Breast epithelium (tissue), 4 donors: ENCODE measurements at places on chromosomes 16 and 17. TPM values are rescaled to one million over a fixed set of nuclear protein-coding genes. Genes with fewer than 3 reads are reported as not detected.
A peak's percentile ranks its signal among the peaks of the same experiment; 100 is the strongest.

Gene GUCY2D
- total RNA-seq = not detected

Gene CYB5D1
- total RNA-seq = 8.2 TPM

Gene RBFOX1
- not detected for total RNA-seq

Gene RRAD
- total RNA-seq = 7.7 TPM

Gene FBXO39
- total RNA-seq = not detected

Gene KRT38
- total RNA-seq = not detected

- H3K27ac ChIP-seq = no peak overlapping the region
- DNase-seq = no peak
- no peaks in the 10 kb centered on the region for H3K4me1 ChIP-seq
- no peak overlapping the region for H3K4me3 ChIP-seq
Measured at GRCh38 chr16:51138178-51138577, 12.9 kb downstream of the SALL1 start.

DNA sequence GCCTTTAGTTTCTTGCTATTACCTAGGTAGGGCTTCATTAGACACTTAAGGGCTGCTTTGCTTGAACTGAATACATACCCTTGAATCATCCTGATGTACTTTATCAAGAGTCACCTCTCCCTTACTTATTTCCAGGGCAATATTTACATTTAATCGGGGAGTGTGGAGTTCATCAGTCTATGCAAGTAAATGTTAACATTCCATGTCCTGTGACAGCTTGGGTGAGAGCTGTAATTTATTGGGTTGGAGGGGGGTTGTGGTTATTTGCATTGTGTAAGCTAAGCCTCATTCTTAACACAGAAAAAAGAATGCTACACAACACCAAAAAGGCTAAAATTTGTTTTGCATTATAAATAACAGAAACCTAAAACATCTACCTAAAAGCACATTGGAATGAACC lies 16.7 kb downstream of the KCNJ16 start:
- no peak overlapping the region for H3K4me3 ChIP-seq
- H3K36me3 ChIP-seq = no peaks in the 10 kb centered on the region
- no peaks in the 10 kb centered on the region for H3K27me3 ChIP-seq
- no peak overlapping the region for H3K27ac ChIP-seq
- no peaks in the 10 kb centered on the region for H3K4me1 ChIP-seq

DNA sequence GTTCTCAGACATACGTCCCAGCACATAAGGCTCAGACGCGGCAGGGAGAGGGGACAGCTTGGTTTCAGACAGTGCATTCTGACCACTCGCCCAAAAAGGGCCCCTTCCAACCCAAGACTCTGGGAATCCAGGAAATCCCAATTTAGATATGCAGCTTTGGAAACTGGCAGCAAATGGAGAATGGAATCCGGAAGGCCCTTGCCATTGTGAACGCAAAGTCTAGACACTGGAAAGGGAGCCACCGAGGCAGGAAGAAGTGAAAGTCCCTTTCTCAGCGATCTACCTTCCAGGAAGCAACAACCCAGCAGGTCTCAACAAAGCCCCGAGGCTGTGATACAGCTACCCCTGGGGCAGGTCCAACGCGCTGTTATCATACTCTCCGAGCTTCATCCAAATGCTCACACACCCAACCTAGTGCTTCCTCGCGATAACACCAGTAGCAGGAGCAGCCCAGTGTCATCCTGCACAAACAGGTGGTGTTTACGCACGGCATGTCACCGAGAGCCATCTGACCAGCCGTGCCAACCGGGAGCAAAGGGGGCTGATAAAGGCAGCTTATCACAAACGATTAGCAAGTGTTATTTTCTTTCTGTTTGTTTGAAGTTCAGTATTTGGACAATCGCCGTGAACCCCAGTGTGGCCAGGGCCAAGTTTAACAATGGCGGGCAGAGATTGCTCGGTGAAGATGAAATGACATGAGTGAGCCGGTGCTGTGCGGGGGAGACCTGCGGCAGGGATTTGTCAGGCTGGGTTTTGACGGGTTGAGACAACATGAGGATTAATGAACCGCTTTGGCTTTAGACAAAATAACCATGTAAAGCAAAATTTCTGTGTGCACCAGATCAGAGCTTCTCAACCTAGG lies 240.6 kb downstream of the FOXL1 start:
- no peaks in the 10 kb centered on the region for H3K36me3 ChIP-seq
- no peak overlapping the region for H3K4me3 ChIP-seq
- DNase-seq = no peak
- no peaks in the 10 kb centered on the region for H3K4me1 ChIP-seq

DNA sequence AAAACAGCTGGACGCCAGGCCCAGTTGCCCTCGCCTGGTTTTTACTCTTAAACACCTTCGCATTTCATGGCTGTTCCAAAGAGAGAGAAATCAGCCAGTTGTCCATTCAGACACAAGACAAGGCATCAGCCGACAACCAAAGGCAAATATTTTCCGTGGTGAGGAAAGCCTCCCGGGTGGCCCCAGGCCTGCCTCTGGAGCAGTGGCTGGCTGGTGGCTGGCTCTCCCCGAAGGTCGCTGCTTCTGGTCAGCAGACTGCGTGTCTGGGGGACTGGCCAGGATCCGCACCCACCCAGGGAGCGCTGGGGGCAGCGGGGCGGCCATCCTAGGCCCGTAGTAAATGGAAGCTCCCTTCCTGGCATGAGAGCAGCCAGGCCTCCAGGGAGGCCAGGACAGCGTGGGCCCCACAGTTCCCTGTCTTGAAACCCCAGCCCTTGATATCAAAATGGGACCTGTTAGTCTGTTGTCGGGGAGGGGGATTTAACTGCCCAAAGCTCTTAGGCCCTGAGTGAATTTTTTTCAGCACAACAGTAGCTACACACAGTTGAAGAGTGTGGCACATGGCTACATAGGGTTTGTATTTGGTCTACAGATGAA lies 57.7 kb downstream of the SREBF1 start:
- H3K27ac ChIP-seq = peak overlapping the region; percentile 90
- H3K27me3 ChIP-seq = no peaks in the 10 kb centered on the region
- no peak for DNase-seq
- H3K36me3 ChIP-seq = no peaks in the 10 kb centered on the region
- no peak overlapping the region for H3K4me3 ChIP-seq
- H3K4me1 ChIP-seq = peaks cover 16% of the 10 kb centered on the region

DNA sequence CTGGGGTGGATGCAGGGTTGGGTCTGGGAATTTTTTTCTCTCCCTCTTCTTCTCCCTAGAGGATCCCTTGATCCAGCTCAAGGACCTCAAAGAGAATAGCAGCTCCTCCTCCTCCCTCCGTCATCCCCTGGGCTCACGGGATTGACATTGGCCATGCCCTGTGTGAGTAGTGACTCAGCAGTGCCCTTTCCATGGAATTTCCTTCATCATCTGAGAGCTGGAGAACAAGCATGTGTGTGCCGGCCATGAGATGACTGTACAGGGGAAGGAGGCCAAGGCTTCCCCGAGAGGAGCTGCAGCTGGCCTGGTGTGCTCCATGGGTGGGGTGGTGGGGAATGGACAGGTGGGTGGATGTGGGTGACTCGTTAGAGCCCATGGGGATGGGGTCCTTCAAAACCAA lies 8.9 kb upstream of the WSCD1 start:
- H3K4me3 ChIP-seq = no peak overlapping the region
- peaks cover 72% of the 10 kb centered on the region for H3K27me3 ChIP-seq
- H3K27ac ChIP-seq = no peak overlapping the region
- DNase-seq = no peak
- H3K36me3 ChIP-seq = no peaks in the 10 kb centered on the region

DNA sequence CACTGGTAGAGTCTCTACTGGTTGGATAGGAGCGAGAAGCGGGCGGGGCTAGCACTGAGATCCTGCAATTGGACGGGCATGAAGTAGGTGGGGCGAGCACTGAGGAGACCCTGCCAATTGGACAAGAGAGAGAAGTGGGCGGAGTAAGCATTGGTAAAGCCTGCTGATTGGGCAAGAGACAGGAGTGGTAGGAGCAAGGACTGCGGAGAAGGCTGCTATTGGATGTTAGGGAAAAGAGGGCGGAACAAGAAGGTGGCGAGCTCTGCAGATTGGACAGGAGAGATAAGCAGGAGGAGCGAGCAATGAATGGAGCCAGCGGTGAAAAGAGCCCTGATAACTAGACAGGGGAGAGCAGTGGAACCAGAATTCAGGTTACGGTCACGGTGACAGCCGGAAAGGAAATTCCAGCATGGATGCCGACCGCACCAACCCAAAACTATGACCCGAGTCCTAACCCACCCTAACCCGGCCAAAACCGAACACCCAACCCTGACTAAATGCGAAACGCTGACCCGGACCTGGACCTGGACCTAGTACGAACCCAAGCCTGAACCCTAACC lies 4.8 kb downstream of the SCGB1C2 start:
- H3K27me3 ChIP-seq = no peaks in the 10 kb centered on the region
- H3K36me3 ChIP-seq = no peaks in the 10 kb centered on the region
- no peak overlapping the region for H3K4me3 ChIP-seq
- peak; percentile 45 for DNase-seq
- H3K27ac ChIP-seq = no peak overlapping the region

DNA sequence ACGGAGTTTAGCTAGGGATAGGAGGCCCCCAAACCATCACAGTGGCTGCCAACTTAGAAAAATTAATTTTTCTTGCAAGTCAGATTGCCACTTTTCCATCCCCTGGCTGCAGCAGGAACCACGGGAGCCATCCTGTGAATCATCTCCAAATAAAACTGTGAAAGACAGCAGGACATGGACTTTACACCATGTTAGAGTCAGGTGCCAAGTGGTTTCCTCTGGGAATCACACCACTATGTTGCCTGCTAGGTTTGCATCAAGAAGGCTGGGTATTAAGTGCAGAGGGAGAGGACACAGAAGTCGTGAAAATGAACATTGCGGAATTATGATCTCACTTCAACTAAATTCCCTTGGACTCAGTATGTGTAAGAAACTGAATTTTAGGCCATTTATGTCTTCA lies 471.3 kb upstream of the GOT2 start:
- no peaks in the 10 kb centered on the region for H3K4me1 ChIP-seq
- DNase-seq = no peak
- no peak overlapping the region for H3K4me3 ChIP-seq

GRCh38 chr17:34850964-34851363 lies 110.3 kb downstream of the CCT6B start:
- H3K36me3 ChIP-seq = no peaks in the 10 kb centered on the region
- H3K4me1 ChIP-seq = no peaks in the 10 kb centered on the region
- no peaks in the 10 kb centered on the region for H3K27me3 ChIP-seq
- no peak overlapping the region for H3K4me3 ChIP-seq
- DNase-seq = no peak
- H3K27ac ChIP-seq = no peak overlapping the region

- no peak overlapping the region for H3K4me3 ChIP-seq
- peak; percentile 25 for DNase-seq
- no peaks in the 10 kb centered on the region for H3K27me3 ChIP-seq
- no peaks in the 10 kb centered on the region for H3K4me1 ChIP-seq
- H3K27ac ChIP-seq = no peak overlapping the region
Measured at GRCh38 chr17:29807520-29808361, 122.3 kb downstream of the SSH2 start.

- DNase-seq = no peak
- no peaks in the 10 kb centered on the region for H3K36me3 ChIP-seq
Measured at GRCh38 chr17:77867308-77867781, 91.2 kb upstream of the TNRC6C start.

GRCh38 chr16:55323637-55324271 lies at the start of gene IRX6:
TSS of gene IRX6 (plus strand) at chr16:55324203. CDS start at chr16:55325092, 889 bp downstream.
- no peaks in the 10 kb centered on the region for H3K27me3 ChIP-seq
- H3K4me1 ChIP-seq = no peaks in the 10 kb centered on the region
- peak within 1 kb of the TSS; percentile 70 for H3K4me3 ChIP-seq
- no peak within 1 kb of the TSS for H3K27ac ChIP-seq
- no peak for DNase-seq

DNA sequence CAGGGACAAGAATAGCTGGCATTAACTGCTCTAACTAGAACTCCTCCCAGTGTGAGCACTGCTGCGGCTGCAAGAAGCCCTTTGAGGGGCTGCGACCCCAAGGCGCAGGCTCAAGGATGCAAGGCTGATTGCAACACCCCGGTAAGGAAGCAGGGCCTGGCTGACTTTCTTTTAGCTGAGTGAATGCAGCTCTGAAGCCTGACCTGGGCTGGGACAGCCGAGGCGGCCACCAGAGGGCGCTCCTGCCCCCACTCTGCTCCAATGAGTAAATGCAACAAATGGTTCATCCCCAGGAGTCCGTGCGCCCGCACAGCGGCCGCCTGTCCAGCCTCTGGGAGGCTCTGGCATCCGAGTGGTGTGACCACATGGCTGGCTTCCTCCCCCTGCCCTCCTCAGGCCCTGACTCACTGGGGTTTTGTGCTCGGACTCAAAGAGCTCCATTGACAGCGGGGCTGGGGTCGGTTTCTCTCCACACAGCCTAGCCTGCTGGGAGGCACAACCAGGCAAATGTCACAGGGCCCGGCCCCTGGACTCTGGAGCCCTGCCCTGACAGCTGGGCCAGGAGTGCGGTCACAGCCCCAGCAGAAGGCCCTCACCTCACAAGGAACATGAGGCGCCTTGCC lies at the start of gene SMIM5:
Gene SMIM5 (plus strand): TSS at position 572 of the 623 bp plus-strand sequence. CDS start 6,768 bp downstream, outside the sequence.
- peak within 1 kb of the TSS; percentile 90 for H3K27ac ChIP-seq
- no peak within 1 kb of the TSS for H3K4me3 ChIP-seq
- no peaks in the 10 kb centered on the region for H3K36me3 ChIP-seq
- H3K27me3 ChIP-seq = no peaks in the 10 kb centered on the region

DNA sequence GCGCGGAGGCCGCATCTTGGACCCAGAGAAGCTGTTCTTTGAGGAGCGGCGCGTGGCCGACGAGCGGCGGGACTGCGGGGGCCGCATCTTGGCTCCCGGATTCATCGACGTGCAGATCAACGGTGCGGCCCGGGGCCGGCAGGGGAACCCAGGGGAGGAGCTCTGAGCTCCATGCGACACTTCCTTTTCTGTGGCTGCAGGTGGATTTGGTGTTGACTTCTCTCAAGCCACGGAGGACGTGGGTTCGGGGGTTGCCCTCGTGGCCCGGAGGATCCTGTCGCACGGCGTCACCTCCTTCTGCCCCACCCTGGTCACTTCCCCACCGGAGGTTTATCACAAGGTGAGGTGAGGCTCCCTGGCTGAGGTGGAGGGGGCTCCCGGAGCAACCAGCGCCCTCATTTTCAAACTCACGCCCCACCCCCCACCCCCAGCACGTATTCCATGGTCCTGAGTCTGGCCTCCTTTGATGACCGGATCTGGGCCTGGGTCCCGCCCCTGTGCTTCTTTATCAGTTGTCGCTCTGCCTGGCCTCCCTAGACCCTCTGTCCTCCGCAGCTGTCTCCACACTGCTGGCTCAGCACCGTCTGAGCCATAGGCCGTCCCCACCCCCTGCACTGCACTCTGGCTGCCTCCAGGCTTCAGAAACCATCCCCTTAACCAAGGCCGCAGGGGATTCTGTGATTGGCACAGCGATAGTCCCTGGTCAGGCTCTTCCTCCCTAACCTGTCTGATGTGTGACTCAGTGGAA lies 787 bp downstream of the AMDHD2 start:
- H3K4me3 ChIP-seq = peak overlapping the region; percentile 68
- peak overlapping the region; percentile 98 for H3K27ac ChIP-seq
- no peaks in the 10 kb centered on the region for H3K27me3 ChIP-seq
- H3K4me1 ChIP-seq = peaks cover 29% of the 10 kb centered on the region

DNA sequence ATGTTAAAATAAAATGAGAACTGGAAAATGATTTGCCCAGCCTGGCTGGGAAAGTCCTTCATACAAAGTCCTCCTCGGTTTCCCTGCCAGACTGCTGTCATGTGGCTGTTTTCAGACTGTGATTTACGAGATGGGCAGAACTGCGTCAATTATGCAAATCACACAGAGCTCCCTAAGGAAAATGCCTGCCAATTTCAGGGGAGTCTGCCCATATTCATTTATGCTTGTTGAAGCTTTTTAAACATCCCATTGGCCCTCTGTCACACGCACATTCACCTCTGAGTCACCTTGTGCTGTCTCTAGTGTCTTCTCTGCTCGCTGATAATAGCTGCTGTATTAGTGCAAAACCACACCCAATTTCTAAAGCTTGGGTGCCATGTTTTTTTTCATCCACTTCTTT lies 81.7 kb upstream of the FAM20A start:
- DNase-seq = no peak
- no peaks in the 10 kb centered on the region for H3K27me3 ChIP-seq
- no peaks in the 10 kb centered on the region for H3K4me1 ChIP-seq
- H3K27ac ChIP-seq = no peak overlapping the region
